ENCODE measurements at places on chromosomes 7 and 10.

DNA sequence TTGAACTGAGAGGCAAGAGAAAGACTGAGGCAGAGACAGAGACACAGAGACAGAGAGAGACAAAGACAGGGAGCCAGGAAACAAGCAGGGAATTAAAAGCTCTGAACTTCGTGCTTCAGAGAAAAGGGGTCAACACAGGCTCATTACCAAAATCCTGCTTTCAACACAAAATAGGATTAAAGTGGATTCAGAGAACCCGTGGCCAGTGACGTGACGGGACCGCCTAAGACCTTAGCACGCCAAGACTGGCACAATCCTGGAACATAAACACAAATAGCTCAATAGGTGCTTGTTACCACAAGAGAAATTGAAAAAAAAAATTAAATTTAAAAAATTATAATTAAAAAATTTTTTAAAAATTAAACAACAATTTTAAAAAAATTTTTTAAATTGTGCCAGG, 21.5 kb downstream of the ASB13 start:
- no peak for DNase-seq

GRCh38 chr10:124288486-124288885, 130.2 kb downstream of the OAT start:
- no peak for DNase-seq

DNA sequence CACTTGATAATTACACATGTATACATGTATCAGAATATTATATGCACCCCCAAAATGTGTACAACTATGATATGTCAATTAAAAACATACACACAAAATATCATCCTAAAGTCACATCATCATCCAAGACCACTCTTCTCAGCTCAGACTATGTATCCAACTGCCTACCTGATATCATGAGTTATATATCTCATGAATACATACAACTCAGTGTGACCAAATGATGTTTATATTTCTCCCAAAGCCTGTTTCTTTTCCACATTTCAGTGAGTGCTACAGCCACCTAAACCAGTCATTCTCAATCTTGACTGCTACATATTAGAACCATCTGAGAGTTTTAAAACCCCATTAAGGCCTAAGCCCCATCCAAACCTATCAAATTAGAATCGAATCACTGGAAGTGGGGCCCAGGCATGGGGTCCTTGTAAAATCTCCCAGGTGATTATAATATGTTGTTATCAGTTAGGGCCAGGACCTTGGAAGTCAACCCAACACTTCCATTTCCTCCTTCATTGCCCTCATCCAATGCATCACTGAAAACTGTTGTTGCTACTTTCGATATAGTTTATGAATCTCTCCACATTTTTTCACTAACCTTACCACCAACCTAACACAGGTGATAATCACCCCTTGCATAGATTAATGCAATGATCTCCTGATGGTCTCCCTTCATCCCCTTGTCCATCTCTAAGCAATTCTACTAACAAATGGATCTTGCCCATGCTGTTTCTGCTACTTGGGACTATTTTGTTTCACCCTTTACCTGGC, 53.8 kb upstream of the ITGB8 start:
- no peak for DNase-seq

- peak; percentile 53 for DNase-seq
Measured at GRCh38 chr7:54877683-54878082, 118.7 kb upstream of the SEC61G start.

DNA sequence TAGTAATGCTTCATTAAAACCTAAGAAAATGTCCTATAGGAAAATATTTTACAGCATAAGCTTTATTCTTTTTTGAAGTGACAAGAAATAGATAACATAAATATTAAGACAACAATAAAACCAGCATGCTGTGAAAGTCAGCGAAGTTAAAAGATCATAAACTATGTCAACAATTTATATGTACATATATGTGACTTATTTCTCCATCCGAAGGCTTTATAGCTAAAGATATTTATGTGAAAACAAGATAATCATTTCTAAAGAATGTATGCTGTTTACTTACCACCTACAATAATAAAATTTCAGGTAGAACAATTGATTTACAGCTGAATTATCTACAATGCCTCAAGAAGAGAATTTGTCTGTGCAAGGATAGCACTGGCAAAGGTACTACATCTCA, 283.4 kb downstream of the CRPPA start:
- DNase-seq, result no peak

- DNase-seq, result no peak
Measured at GRCh38 chr10:15245530-15245929, 77.0 kb upstream of the NMT2 start.

DNA sequence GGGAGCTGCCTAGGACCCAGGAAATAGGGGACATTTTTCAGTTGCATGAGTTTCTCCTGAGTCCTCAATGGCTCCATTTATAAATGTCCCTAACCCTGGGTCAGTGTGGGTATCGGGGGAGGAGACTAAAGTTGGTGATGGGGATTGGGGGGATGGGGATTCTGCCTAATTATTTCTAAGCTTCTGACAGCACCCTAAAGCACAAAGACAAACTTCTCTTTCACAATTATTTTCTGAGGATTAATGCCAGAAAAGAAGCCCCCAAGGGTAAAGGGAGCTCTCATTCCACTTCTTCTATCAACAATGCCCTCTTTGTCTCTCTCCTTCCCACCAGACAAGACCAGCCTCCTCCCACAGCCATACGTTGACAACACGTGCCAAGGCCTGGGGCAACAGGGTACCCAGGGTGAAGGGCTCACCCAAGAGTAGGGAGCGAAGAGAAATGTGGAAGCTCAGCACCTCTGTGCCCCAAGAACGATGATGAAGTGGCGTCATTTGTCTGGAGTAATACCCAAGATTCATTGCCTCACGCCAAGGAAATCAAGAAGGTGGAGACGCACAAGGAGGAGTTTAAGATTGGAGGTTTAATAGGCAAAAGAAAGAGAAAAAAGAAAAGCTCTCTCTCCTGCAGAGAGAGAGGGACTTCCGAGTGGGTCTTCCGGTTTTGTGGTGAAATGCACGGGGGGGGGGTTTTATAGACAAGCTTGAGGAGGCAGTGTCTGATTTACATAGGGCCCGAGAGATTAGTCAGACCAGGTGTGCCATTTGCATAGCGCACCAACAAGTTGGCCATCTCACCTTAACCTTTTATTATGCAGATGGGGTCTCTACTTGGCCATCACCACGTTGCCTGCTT, 14.4 kb upstream of the GJC3 start:
- no peak for DNase-seq

DNA sequence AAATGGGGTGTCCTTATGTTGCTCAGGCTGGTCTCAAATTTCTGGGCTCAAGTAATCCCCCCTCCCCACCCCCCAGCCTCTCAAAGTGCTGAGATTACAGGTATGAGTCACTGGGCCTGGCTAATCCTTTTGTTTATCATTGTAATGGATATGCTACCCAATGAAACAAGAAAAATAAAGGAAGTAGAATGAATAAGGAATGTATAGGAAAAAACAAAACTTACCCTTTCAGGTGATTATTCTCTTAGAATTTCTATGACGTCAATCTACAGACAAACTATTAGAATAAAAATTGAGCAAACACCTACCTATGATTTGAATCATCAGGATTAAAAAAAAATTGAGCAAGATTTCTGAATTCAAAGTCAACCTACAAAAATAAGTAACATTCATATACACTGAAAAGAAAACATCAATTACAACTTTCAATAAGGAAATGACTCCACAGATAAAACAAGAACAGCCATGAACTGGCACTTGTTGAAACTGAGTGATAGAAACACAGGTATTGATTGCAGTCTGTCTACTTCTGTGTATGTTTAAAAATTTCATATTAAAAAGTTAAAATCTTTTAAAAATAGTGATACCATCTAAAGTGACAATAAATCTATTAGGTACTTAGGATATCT, 12.2 kb downstream of the ADAM12 start:
- peak; percentile 82 for DNase-seq

- DNase-seq, result peak; percentile 45
Measured at GRCh38 chr10:84310470-84310869, 17.9 kb upstream of the CCSER2 start.

DNA sequence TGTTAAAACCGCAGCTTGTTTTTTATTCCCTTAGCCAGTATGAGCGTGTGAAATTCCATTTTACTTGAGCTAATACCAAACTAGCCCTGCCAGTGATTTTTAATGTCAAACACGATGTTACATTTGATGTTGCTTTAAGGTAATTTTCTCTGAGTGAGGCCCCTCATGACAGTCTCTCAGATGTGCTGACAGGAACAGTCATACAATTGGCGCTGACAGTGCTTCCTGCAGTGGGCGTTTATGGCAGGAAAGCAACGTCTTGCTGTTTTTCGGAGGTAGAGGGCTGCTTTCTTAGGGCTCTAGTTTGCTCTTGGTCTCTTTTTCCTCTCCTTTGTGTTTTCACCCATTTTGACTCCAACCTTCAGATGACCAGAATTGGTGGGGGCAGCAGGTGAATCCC, 19.3 kb downstream of the PON1 start:
- DNase-seq, result no peak

- no peak for DNase-seq
Measured at GRCh38 chr7:99033765-99034164, 110.1 kb downstream of the SMURF1 start.

- peak; percentile 98 for DNase-seq
Measured at GRCh38 chr7:101108961-101109360, 17.9 kb upstream of the SERPINE1 start.

DNA sequence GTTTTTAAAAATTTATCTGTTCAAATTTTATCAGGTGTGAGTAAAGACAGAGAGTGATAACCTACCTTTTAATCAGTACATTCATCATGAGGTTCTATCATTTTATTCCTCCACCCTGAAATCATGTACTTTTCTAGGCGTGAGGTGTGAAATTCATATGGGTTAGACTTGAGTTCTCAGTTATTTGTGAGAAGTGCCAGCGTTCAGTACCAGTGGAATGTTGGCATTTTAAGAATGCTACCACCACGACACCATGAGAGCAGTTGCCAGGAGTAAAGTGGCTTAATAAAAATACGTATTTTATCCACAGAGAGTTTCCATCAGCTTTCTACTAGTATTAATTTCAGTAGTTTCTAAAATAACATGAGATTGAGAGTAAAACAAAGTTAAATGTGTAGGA, 104.1 kb upstream of the FERD3L start:
- DNase-seq, result no peak

GRCh38 chr7:44330331-44330730, 4.9 kb upstream of the CAMK2B start:
- no peak for DNase-seq
